ENCODE measurements at places on chromosomes 5 and 9.

DNA sequence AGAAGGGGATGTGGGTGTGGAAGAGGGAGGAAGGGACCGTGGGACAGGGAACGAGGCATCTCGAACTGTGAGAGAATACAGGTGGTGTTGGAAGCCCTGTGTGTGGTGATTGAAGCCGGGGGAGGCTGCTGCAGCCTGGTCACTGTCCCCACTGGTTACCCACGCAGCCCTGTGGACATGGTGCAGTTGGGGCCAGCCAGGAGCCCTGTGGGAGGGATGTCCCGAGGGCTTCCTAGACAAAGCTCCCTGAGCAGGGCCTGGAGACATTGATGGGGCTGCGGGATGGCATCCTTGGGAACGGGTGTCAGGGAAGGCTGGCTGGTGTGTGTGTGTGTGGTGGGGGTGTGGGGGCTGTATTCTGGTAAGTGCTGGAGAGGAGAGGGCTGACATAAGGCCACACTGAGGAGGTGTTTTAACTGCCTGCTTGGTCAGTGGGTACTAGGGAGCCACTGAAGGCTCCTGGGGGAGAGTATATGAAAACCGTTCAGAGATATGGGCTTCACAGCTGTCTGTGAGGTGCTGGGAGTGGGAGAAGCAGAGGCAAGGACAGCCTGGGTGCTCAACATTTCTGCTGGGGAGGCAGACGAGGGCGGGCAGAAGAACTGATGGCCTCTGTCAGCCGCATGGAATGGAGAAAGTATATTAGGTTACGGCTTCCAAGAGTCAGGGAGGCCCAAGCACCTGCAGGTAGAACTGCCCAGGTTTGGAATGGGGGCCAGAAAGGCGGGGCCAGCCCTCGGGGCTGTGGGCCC lies 20.0 kb downstream of the WNK2 start:
- DNase-seq, result no peak

- no peak for DNase-seq
These were observed 47.8 kb upstream of the SLC1A3 start for GRCh38 chr5:36558641-36559040.

DNA sequence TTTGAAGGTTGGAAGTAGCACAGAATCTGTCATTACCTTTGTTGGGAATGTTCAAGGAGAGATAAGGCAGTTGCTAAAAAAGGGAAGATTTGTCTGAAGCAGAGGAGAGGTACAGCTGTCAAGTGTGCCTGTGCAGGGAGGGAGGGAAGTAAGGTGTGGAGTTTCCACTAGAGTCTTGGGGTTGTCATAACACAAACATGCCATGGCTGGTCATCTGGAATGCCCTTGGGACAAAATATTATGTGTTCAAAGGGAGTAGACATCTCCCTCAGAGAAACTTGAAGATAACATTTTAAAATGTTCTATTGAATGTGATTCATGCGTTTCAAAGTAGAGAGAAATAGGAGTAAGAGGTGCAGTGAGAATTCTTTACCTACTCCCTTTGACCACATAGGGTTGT lies 95.0 kb downstream of the MUSK start:
- no peak for DNase-seq

DNA sequence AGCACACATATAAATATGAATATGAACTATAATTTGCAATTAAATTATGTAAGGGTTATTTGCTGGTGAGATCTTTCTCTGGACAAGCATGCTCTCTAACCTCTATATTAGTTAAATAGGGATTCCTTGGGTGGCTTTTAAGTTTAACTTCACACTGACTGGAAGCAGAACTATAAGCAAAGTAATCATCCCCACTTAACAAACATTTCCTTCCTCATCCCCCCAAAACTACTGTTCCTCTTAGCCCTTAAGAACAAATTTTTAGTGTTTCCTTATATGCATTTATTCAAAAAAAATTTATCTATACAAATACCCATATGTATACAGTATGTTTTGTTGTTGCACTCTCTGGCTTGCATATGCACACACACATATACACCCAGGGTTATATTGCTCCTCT lies 512.1 kb upstream of the MEF2C start:
- DNase-seq, result no peak

- no peak for DNase-seq
These were observed 178.1 kb downstream of the EBF1 start for GRCh38 chr5:158921441-158922262.
